ENCODE measurements at places on chromosomes 3 and 15.

DNA sequence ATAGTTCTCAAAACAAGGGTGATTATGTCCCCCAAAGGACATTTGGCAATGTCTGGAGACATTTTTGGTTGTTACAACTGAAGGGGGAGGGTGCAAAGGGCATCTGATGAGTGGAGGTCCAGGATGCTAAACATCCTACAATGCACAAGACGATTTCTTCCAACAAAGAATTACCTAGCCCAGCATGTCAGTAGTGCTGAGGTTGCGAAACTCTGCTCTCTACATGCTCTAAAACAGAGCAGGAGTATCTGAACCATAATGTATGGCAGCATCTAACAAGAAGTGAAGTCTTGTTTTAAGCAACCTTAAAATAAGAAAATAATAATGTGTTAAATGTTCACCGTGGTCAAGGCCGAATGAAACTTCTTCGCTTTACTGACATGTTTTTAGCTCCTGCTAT is 7.0 kb downstream of the GYG1 start:
- no peak for DNase-seq

GRCh38 chr3:72582211-72582878 is 265.9 kb downstream of the SHQ1 start:
- no peak for DNase-seq

DNA sequence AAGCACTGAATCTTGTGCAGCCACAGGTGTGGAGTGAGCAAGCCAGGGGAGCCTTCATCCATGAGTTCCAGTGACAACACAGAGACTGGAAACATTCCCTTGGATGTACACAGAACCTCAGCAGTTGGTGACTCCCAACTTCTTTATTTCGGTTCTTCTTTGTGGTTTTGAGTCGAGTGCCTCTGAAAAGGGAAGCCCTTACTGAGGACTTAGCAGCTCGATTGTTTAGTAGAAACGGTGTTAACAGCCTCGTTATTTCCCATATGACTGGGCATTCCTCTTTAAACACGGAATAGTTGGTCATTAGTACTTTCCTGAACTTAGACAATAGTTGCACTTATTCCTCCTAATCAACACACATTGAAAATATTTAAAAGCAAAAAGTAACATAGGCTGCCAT is 7.7 kb downstream of the SLCO3A1 start:
- no peak for DNase-seq

DNA sequence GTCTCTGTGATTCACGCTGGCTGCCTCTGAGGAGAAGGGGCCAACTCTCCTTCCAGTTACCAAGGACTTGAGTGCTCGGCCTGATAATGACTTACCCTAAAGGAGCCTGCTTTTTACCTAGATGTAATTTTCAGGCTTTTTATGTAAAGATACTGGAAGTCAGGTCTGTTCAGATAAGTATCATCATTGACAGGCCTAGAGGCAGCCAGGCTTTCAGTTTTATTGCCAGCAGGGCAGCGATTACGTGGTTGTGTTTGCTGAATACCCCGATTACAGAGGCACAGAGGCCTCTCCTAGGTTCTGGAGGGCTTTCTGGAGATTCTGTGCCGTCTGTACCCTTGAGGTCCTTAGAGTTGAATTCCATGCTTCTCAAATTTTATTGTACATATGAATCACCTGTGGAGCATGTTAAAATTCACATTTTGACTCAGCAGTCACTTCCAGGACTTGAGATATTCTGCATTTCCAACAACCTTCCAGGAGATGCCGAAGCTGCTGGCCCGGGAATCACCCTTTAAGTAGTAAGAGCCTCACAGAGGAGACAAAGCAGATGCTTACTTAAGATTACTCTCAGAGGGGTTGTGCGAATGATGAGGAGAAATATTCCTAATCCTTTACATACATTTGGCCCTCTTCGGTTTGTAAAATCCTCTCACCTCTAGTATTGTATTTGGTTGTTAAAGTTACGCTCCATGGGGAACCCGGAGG is 160.1 kb upstream of the BHLHE40 start:
- no peak for DNase-seq

DNA sequence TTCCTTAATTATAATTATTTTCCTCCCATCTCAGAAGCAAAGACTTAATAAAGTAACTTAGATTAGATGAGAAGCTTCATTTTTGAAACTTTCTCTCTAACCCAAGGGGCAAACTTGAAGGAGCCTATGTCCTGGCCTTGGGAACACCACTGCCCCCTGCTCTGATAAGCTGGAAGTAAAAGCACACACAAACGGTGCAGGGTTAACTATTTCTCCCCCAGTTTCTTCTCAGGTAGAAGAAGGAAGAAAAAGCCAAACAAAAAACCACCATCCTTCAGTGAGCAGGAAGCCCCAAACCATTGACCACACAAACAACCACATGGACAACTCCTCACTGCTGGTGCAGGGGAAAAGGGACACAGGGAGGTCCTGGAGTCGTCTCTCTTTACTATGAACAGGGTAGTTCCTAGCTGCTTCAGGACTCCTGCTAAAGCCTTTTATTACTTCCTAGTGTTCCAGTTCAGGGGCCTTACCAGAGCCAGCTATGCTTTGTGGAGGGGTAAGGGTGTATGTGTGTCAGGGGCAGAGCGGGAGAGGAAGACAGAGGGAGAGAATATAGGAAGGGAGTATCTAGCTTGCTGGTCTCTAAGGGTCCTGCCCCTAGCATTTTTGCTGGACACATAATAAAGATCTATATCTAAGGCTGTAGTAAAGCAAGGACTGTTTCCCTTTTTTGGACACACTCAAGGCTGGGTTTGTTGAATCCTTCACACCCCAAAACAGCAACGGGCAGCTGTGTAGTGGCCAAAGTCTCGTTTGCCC is 94.0 kb upstream of the UMPS start:
- DNase-seq = no peak

GRCh38 chr3:100533176-100533575 is 40.8 kb downstream of the TMEM45A start:
- no peak for DNase-seq

GRCh38 chr15:96349857-96350720 is 19.6 kb downstream of the NR2F2 start:
- no peak for DNase-seq

DNA sequence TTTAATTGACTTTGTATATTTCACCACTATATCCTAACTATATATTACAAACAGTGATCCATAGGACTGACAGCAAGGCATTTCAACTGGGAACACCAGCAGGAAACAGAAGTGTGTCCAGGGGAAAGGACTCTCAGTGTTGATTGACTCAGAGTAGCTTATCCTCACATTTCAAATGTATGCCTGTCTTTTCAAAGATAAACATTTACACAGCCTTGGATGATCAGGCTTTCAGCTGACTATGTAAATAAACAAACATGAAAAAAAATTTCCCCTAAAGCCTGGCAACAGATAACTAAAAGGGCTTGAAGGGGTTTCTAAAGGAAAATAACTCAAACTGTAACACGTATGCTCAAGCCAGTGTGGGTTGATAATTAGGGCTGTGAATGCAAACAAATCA is 321.8 kb downstream of the TBC1D5 start:
- no peak for DNase-seq
